Stimulated activated naive CD4-positive, alpha-beta T cell treated with Interleukin-2 at 50 U/mL for 16 hours (primary cell): ENCODE measurements at places on chromosomes 16 and 17.

DNA sequence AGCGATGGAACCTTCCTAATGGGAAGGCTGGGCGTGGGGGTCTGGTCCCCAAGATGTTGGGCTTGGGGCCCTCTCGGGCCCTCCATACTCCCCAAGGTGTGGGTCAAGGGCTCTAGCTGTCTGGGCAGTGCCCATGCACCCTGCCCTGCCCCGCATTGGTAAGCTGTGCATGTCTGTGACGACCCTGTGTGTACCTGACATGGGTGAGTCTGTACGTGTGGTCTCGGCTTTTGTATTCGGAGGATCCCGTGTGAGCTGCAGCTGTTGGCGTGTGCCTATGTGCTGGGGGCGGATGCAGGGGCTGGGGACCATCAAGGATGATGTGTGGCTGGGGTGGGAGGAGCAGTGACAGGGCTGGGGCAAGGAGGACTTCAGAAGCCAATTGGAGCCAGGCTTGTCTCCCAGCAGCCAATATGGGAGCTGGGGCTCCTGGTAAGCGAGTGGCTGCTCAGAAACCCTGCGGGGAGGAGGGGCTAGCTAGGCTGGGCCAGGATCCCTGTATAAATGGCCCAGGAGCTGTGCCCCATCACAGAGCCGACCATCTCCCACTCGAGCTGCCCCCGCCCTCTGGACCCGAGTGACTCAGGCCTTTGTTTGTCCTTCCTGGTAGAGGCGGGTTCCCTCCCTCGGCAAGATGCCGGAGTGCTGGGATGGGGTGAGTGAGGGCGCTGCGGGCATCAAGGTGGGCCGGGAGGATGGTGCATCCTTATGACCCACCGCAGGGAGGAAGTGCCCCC lies at the start of gene NDRG4:
Gene NDRG4, plus strand, starts transcription at position 529 of the 737 bp plus-strand sequence. Its CDS starts 106 bp downstream, at position 635.
- DNase-seq: no peak

- no peak for DNase-seq
Measured at GRCh38 chr16:72458035-72458434, 286.1 kb upstream of the PMFBP1 start.

DNA sequence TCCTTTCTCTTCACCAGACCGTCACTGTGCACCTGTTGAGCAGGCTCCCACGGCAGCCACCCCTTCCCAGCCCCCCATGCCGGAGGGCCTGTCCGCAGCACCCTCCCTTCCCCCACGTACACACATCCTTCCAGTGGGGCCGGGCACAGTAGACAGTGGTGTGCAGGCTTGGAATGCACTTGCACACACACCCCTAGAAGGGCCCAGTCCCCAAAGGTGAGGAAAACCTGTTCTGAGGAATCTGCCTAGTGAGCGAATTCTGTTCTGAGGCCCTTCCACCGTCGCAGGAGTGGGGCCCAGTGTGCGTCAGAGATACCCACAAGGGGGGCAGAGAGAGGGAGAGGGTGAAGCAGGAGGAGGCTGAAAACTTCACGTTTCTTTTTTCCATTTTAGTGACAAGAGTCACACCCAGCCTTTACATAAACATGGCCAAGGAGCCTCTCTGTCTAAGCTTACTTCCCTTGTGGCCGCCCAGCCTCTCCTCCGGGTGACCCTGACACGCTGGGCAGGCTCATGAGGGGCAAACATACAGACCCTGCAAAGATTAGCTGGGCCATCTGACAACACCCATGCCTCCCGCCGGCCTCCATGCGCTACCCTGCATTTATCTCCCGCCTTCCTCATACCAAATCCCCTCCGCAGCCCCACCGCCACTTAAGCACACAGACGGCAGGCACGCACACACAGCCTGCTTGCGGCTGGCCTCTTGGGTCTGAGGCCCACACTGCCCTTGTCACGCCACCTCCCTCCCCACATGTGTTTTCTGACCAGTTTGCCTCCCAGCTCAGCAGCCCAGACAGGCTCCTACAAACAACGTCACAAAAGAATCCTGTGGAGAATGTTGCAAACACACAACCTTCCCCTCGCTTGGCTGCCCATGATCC lies 1.8 kb downstream of the ZBTB4 start:
- no peak for DNase-seq

GRCh38 chr17:2383628-2384167 lies 17.2 kb downstream of the MNT start:
- no peak for DNase-seq

DNA sequence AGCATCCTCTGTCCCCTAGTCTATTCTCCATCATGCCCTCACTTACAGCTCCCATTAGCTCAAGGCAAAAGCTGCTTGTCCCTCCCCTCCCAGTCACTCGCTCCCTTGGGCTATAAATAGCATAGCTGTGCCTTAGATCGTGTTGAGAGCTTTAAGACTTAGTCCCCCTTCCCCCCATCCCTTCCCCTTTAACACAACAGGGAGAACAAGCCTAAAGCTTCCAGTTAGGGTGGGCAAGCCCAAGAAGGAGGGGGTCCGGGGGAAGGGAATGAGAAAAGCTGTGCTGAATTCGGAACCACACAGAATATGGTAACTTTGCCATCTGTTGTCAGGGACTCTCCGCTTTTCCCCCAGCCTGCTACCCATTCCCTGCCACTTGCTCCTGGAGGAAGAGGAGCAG lies 4.9 kb upstream of the HIGD1B start:
- DNase-seq: no peak

DNA sequence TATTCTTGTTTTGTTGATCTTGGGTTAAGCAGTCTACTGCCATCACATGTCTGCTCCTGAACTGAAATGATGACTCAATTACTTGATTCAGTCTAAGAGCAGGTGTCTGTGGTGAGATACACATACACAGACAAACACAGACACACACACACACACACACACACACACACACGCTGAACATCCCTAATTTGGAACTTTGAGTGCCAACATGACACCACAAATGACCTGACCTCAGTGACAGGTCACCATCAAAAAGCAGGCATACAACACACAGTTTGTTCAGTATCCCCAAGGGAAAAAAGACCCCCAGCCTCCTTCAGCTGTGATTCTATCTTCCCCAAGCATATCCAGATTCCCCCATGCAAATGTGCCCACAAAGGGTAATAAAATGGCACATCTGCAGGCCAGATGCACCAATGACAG lies 130.1 kb upstream of the TMEM97 start:
- no peak for DNase-seq

DNA sequence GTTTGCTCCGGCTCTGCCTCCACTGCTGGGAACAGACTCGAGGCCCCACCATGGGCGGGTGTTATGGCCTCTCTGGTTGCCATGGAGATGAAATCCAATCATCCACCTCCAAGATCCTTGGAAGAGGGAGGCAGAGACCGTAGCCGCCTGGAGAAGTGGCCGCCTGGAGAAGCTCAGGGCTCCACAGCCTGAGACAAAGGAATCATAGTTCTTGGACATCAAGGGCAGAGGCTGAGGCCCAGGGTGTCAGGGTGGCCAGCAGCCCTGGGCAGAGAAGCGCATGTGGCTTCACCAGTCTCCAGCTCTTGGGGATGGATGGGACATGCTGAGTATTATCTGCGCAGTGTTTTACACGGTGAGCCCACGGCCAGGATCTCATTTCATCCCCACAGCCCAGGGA lies 36.2 kb downstream of the ABR start:
- DNase-seq: no peak

GRCh38 chr17:63842173-63842539 lies 329 bp downstream of the SMARCD2 start:
- DNase-seq: peak; percentile 49

DNA sequence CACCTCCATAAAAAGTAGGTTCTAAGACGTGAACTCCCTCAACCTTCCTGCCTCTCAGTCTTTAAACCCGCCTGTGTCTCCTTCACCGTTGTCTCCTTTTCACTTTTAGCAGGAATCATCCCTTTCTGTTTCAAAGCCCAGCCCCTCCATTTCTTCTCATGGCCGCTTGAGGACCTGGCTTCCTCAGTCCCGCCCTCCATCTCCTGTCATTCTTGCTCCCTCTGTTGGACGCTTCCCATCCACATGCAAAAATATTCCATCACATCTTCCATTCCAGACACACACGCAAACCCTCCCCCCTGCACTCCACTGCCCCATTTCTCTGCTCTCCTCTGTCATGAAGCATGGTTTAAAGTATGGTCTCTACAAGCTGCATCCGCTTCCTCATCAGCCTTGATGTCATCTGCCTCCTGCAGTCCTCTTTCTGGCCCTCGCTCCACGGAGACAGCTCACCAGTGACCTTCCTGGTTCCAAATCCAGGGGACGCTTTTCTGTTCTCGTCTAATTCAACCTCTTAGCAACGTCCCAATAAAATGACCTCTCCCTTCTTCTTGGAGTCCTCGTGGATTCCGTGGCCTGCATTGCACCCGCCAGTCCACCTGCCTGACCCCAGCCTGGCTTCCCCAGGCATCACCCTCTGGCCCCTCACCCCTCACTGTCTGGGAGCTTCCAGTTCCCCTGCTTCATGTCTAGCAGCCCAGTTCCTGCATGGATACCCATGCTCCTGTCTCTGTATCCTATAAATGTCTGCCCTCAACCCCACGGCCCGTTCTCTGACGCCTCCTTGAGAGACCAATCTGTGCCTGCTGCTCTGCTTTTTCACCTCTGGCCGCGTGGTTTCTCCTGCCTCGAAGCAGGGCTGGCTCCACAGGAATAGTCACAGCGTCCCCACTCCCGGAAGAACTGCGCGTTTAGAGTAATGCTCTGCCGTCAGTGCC lies 26.2 kb downstream of the ANKRD40 start:
- no peak for DNase-seq

GRCh38 chr17:76267051-76267576 lies 2.0 kb downstream of the UBALD2 start:
- no peak for DNase-seq

- no peak for DNase-seq
Measured at GRCh38 chr16:49018259-49018931, 263.2 kb downstream of the CBLN1 start.

DNA sequence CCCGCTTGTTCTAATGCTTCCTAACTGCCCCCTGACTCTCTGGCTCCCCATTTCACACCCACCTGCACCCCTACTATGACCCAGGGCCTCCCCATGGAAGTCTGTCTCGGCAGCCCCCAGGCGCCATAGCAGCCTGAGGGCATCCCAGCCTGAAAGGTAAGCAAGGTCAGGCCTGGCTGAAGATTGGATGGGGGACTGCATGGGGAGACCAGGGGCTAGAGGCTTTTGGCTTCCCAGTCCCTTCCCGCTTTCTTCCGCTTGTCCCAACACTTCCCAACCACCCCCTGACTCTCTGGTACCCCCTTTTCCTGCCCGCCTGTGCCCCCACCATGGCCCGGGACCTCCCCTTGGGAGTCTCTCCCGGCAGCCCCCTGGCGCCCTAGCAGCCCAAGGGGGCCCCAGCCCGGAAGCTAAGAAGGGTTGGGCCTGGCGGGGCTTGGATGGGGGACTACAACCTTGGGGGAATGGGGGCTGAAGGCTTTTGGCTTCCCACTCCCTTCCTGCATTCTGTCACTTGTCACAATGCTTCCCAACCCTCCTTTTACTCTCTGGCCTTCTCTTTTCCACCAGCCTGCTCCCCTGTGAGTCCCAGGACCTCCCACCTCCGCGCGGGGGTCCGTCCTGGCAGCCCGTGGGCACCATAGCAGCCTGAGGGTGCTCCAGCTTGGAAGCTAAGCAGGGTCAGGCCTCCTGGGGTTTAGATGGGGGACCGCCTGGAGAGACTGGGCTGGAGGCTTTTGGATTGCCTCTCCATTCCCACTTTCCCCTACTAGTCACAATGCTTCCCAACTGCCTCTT lies 2288.4 kb downstream of the TP53TG3F start:
- DNase-seq: no peak

GRCh38 chr16:48971571-48972077 lies 310.0 kb downstream of the CBLN1 start:
- no peak for DNase-seq

DNA sequence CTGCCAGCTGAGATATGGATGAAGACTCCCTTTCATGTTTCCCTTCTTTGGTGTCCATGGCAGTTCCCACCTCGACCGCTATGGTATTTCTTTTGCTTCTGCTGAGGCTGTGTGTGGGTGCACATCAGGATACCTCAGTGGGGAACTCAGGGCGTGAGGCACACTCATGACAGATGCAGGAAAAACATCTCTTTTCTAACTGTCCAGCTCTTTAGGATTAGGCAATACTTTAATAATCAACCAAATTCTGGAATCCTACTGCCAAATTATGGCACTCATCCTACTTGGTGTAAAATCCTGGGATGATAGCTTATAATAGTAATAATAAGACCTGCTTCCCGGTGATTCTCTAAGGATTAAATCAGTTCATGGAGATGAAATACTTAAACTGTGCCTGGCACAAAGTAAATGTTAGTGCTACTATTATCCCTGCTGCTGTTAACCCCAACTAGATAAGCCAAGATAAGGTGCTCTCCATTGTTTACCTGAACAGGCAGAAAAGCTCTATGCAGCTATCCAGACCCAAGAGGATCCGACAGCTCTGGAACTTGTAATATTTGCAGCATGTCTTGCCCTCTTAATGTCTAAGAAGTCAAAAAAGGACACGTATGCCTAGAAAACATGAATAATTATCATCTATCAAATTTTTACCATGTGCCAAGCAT lies 543.3 kb downstream of the WWOX start:
- DNase-seq: no peak

DNA sequence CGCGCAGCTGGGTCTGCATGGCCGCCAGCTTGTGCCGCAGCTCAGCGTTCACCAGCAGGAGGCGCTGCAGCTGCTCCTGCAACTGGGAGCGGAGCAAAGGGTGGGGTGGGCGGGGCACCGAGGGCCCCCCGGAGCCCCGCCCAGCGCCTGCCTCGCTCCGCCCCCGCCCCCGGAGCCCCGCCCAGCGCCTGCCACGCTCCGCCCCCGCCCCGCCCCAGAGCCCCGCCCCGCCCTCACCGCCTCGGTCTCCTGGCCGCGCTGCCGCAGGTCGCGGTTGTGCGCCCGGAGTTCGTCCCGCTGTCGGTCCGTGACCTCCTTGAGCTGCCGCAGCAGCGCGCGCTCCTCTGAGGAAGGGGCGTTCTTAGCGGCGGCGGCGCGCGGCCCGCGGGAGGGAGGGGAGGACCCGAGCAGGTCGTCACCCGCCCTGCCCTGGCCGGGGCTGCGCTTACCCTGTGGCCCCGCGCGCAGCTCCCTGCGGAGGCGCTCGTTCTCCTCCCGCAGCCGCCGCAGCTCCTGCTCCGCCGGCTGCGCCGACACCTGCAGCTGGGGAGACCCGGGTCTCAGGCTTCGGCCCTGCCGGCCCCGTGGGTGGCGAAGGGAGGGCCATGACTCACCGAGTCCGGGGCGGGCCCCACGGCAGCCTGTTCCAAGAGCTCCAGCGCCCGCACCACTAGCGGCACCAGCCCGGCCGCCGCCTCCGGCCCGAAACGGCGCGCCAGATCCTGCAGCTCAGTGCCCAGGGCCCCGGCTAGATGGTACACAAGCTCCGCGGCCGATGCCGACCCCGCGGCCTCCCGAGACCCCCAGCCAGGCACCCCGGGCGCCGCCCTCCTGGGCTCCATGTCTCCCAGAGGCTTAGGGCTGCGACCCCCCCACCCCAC lies 463 bp downstream of the RILP start:
- peak; percentile 90 for DNase-seq
